CD4-positive, alpha-beta T cell treated with Interleukin-6 at 100 ng/mL for 8 hours (primary cell): ENCODE measurements at places on chromosomes 16 and 17.

- DNase-seq = no peak
These were observed 45.3 kb downstream of the ADCY9 start for GRCh38 chr16:4070936-4071335.

DNA sequence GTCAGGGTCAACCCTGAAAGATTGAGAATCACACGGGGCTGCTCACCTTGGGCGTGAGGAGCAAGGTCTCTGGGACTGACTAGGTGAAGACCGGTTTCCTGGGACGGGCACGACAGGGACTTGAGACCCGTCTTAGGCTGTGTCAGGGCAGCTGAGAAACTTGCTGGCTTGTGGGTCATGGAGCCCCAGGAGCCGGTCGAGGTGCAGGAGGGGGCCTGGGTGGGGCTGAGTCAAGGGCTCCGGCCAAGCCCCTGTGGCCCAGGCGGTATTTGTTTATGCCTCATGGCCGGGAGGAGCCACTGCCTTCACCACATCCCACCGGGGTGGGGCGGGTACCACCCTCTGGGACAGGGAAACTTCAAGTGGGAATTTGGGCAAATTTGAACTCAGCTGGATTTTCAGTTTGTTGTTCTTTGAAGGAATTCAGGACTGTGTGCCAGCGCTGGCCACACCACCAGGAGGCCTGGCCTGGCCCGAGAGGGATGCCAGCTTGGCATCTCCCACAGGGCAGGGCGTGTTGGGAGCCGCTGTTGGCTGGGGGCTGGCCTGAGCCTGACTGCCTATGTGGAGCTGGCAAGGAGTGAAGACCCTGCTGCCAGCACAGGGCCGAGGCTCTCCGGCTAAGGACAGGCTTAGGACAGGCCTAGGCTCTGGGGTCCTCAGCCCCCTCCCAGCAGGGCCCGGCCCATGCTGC, 116.1 kb downstream of the METRNL start:
- no peak for DNase-seq

GRCh38 chr17:18257982-18258355, 569 bp downstream of the FLII start:
- peak; percentile 26 for DNase-seq

DNA sequence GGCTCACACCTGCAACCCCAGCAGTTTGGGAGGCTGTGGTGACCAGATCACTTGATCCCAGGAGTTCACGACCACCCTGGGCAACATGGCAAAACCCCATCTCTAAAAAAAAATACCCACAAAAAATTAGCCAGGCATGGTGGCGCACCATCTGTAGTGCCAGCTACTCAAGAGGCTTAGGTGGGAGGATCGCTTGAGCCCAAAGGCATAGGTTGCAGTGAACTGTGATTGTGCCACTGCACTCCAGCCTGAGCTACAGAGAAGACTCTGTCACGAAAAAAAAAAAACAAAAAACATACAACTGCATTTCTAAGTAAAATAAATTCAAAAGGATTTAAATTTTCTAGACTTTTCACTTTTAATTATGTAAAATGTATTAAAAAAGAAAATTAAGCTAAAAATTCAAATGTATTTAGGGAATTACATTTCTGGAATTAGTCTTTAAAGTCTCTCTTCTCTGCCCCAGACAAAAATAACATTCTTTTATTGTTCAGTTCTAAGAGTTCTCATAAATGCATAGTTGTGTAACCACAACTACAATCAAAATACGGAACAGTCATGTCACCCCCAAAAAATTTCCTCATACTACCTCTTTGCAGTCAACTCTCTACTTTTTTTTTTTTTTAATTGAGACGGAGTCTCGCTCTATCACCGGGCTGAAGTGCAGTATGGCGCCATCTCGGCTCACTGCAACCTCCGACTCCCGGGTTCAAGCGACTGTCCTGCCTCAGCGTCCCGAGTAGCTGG, 14.1 kb downstream of the FAM222B start:
- no peak for DNase-seq

GRCh38 chr17:30969989-30970830, 629 bp upstream of the RNF135 start:
- DNase-seq = no peak

GRCh38 chr16:9012848-9013507, 49.3 kb upstream of the USP7 start:
- DNase-seq = no peak

- DNase-seq = peak; percentile 6
These were observed 23.9 kb upstream of the HEATR6 start for GRCh38 chr17:60102632-60103096.

DNA sequence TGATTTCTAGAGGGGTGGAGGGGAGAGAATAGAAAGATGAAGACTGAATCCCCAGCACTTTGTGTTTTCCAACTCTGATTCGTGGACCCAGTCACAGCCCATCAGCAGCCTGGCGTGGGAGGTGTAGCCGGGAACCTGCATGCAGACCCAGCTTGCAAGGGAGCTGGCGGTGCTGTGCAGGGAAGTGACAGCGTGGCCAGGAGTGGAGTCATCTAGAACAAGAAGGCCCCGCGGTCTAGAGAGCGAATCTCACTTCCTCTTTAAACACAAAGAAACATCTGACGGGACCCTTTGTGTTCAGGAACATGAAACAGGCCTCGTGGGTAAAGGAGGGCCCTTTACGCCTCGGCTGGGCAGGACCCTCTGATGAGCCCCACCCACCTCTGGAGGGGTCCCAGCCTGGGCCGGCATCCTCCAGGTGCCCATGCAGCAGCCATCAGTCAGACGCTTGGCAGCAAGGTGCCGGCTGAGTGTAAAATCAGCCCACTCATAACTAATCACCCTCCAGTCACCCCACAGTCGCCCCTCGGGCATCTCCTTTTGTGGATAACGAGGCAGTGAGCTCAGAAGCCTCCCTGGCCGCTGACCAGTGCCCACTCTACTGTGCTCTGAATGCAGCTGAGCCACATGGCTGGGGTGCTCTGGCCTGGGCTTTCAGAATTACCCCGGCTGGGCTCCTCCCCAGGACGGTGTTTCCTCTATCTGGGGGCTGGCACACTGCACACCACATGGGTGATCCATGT, 4.4 kb downstream of the SNAI3 start:
- DNase-seq = peak; percentile 70

- DNase-seq = no peak
These were observed 5.6 kb downstream of the SPATA32 start for GRCh38 chr17:45256114-45256966.

GRCh38 chr16:86392436-86393152, 117.7 kb upstream of the FOXF1 start:
- DNase-seq = no peak
